ENCODE measurements at places on chromosomes 5 and 9. TPM values are rescaled to one million over a fixed set of nuclear protein-coding genes. Genes with fewer than 3 reads are reported as not detected.
A peak's percentile ranks its signal among the peaks of the same experiment; 100 is the strongest.

Gene ITK
- total RNA-seq = 5.1 TPM

Gene IFNA21
- total RNA-seq = not detected

Gene F12
- 10.7 TPM for total RNA-seq

Gene CDC42SE2
- 10.4 TPM for total RNA-seq

Gene PCDHGB4
- total RNA-seq = 2.8 TPM

- DNase-seq = no peak
Observed at GRCh38 chr5:180117000-180117725, 45.6 kb upstream of the RNF130 start.

- peak; percentile 30 for DNase-seq
Observed at GRCh38 chr5:56588636-56589480, 226.5 kb upstream of the MAP3K1 start.

Gene IL3
- not detected for total RNA-seq

Gene FAM221B
- total RNA-seq = not detected

DNA sequence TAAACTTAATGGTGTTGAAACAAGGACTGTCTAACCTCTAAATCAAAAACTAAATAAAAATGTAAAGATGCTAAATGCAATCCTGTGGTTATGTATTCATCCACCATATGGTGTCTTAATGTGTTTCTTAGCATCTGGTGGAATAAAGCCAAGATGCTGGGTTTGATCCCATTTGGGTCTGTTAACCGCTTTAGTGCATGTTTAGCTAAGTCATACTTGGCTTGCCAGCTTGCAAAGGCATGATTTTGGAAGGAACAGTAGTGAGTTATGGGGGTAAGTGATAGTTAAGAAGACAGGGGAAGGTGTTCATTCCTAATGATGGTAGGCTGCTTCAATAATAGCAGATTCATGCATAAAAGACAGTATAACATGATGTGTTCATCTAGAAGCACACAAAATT lies 139.0 kb upstream of the SLC27A6 start:
- no peak for DNase-seq

- no peak for DNase-seq
Observed at GRCh38 chr5:116440457-116441001, 134.1 kb downstream of the SEMA6A start.

DNA sequence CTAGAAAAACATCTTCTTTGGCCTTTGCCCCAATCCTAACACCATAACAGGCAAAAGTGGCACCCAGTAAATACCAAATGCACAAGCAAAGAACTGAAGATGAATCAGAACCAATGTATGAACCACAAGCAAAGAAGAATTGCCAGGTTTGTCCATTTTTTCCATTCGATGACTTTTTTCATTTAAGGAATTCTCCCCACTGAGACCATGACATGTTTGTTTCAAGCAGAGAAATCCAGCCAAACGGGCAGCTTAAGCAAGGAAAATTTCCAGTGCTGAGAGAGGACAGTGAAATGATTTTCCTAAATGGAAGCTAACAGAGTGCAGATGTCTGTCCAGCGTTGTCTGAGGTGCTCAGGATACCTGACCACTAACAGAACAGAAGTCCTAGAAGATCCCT lies 203.7 kb downstream of the ADAMTS12 start:
- no peak for DNase-seq

GRCh38 chr9:85729882-85730281 lies 11.9 kb downstream of the AGTPBP1 start:
- DNase-seq = no peak

Gene ZNF366
- total RNA-seq = 2.1 TPM

DNA sequence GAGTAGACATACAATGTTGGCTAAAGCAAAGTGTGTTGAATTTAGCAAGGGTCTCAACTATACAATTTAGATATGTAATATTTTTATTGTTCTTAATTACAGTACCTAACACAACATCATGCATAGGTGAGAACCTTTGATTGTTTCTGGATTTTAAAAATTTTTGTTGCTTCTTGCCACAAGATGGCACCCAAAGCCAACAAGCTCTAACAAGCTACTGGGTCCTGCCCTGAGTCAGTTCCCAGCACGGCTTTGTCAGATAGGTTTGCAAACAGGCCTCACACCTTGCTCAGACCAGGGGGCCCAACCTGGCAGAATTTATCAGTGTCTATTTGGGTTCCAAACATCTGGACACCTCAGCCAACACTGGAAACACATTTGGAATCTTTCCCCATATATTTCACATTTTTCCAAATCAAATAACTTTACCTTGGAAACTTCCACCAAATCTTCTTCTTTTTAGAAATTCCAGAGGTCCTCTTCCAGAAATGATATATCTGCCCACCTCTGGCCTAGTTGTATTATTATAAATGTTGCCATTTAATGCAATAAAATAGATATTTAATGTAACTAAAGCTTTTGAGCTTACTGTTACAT lies 49.5 kb upstream of the EGFLAM start:
- DNase-seq = no peak

DNA sequence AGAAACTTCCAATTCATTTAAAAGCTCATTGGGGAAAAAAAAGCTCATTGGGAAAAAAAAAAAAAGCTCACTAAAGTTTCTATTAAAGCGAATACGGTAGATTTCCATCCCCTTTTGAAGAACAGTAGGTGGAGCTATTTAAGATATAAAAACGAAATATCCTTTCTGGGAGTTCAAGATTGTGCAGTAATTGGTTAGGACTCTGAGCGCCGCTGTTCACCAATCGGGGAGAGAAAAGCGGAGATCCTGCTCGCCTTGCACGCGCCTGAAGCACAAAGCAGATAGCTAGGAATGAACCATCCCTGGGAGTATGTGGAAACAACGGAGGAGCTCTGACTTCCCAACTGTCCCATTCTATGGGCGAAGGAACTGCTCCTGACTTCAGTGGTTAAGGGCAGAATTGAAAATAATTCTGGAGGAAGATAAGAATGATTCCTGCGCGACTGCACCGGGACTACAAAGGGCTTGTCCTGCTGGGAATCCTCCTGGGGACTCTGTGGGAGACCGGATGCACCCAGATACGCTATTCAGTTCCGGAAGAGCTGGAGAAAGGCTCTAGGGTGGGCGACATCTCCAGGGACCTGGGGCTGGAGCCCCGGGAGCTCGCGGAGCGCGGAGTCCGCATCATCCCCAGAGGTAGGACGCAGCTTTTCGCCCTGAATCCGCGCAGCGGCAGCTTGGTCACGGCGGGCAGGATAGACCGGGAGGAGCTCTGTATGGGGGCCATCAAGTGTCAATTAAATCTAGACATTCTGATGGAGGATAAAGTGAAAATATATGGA lies at the start of gene PCDHGA12:
PCDHGA12 (plus strand) TSS at position 176 of the 782 bp plus-strand sequence; CDS start at position 429, 253 bp downstream.
- no peak for DNase-seq

- peak; percentile 1 for DNase-seq
Observed at GRCh38 chr9:114958021-114958843, 27.8 kb upstream of the TNFSF8 start.

DNA sequence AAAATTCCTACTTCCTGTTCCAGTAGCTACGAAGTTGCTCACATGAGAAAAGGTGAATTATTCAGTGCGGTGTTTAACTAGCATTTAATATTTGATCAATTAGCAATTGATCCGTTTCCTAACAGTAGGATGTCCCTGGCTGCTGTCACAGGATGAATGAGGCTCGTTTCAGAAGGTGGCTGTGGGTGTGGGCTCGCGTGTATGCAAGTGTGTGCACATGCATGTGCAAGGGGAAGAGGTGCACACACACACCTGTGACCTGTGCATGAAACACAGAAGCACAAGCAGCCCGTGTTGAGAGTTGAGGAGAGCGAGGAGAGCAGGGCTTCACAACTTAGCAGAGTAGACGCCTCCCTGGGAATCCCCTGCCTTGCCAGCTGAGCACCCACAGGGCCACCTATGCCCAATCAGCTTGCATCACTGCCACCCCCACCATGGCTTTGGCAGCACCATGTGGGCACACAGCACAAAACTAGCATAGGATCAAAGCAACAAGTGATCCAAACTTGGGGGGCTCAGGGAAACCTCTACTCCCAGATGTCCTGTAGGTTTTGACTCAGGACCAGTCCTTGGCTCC lies 107.2 kb downstream of the C5orf15 start:
- no peak for DNase-seq

Gene SYNPO
- total RNA-seq = 4.1 TPM

Gene TSC1
- total RNA-seq = 32.1 TPM

DNA sequence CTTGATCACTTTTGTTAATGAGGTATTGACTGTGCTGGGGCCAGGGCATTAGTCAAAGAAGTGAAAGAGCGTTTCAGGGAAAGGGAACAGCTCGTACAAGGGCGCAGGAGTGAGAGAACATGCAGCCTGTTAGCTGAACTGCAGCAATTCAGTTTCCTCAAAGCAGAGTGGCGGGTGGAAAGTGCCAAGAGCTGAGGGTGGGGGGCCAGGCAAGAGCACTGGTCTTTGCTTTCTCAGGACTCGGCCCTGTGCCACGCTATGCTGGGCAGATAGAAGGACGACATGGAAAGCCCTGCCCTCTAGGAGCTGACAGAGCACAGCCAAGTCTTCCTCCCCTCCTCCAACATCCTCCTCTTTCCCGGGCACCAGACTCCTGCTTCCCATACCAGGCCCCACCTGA lies 304.8 kb downstream of the SPOCK1 start:
- DNase-seq = no peak

Gene SPINK7
- total RNA-seq = 137 TPM

Gene PFN3
- not detected for total RNA-seq

GRCh38 chr5:132000677-132001453 lies 10.6 kb downstream of the ACSL6 start:
- DNase-seq = no peak

Gene ALG2
- total RNA-seq = 23.8 TPM

- no peak for DNase-seq
Observed at GRCh38 chr5:72005671-72006070, 101.6 kb upstream of the MAP1B start.

GRCh38 chr5:126680191-126680817 lies 79.6 kb downstream of the PHAX start:
- no peak for DNase-seq

GRCh38 chr9:127004946-127005769 lies 90.6 kb downstream of the RALGPS1 start:
- no peak for DNase-seq

Gene ADAM19
- 11.6 TPM for total RNA-seq

DNA sequence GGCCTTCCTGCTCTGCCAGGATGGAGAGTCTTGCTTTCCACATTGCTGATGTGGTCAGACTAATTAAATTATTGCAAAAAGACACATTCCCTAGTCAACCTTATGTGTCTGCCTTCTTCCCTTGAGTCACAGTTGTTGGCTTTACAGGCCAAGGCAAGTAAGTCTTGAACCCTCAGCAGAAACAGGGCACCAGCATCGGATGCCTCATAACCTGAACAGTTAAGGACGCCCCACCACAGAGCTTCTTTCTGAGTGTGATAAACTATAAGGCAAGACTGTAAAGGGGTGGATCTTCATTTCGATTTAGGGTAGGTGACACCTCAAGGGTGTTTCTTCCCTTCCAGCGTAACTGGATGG lies 670 bp upstream of the KIF2A start:
- DNase-seq = no peak

Gene STOM
- total RNA-seq = 147 TPM

- DNase-seq = no peak
Observed at GRCh38 chr9:79706512-79706911, 134.7 kb downstream of the TLE4 start.

DNA sequence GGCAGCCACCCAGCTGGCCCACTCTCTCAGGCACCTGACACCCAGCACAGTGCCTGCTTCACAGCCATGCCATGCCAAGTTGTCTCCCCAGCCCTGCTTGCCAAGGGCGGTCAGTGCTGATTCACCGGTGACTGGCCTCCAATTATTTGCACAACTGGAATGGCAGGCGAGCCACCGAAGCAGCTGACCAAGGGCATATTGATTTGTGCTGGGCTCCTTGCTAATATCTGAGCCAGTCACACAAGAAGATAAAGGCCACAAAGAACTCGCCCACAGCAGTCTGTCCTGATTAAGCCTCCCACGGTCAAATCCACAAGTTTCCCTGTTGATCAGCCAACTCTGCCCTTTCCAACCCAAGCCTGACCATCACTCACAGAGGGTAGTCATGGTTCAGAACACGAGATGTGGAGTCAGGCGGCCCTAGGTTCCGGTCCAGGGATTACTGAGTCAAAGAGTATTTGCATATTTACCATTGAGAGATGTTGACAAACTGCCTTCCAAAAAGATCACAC lies 6.4 kb upstream of the EEIG1 start:
- DNase-seq = no peak

DNA sequence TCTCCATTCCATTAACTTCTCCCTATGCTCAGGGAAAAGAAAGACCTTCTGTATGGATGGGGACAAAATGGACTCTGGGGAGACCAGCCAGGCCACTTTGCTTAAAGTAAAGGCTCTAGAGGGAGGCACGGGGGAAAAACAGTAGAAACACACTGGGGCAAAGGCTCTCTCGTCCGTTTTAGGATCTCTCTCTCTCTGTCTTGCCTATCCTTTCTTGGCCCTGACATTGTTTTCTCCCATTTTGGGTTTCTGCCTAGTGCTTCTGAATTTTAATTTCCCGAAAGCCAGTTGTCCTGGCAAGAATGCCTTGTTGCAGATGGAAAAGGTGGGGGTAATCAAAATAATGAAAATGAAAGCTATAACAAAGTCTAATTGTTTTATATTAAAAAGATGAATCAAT lies 28.2 kb downstream of the NMUR2 start:
- no peak for DNase-seq

DNA sequence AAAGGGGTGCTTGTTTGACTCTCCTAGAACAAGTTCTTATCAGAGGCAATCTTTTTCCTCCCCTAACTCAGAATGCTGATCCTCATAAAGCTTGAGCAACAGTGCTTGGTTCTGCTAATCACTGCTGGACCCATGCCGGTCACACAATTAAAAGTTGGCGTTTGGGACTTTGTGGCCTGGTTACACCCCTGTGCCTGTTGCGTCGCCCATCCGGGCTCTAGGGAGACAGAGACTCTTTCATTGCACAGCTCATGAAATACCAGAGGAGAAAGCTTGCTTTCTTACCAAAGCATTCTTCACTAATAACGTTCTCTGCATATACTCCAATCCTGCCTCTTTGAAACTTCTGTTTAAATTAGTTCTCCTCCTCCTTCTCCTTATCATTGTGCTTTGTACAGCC lies 301.1 kb downstream of the NR3C1 start:
- no peak for DNase-seq

GRCh38 chr5:172891716-172892421 lies 57.8 kb downstream of the ERGIC1 start:
- DNase-seq = no peak

DNA sequence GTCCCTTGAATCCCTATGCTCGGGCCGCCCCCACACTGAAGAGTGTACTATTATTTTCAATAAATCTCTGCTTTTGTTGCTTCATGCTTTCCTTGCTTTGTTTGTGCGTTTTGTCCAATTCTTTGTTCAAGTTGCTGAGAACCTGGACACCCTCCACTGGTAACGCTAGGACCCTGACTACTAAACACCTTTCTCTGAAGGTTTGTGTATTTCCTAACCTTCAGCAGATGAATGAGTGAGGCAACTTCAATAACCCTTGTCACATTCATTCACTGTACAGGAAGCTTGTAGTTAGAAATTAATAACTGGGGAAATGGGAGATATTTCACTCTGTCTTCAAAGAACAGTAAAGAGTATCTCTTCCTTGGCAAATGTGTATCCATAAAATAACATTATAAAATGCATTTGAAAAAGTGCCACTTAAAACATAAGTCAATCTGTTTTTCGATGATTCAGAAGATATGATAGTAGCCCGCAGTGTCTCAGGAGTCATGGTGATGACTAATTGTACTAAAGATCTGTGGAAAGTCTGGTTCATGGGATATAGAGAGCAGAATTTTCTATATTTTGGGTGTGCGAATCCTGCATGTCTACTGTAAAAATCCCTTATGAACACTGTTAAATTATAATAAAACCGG lies 43.2 kb upstream of the ANKH start:
- no peak for DNase-seq

Gene PIP5K1B
- not detected for total RNA-seq

Gene NUTM2F
- not detected for total RNA-seq

Gene TTC23L
- not detected for total RNA-seq

Gene GMCL2
- total RNA-seq = not detected

Gene ROR2
- total RNA-seq = 12.6 TPM

Gene IRX1
- 0.95 TPM for total RNA-seq

Gene SELENOP
- total RNA-seq = 381 TPM

All from esophagus squamous epithelium (tissue), 5 donors.